Activated CD8-positive, alpha-beta T cell treated with anti-CD3 and anti-CD28 coated beads for 36 hours (primary cell): ENCODE measurements at places on chromosomes 3 and 15. TPM values are rescaled to one million over a fixed set of nuclear protein-coding genes. Genes with fewer than 3 reads are reported as not detected.

Gene CHRM5
- not detected for total RNA-seq

Gene PDE8A
- total RNA-seq, result 23.2 TPM

Gene CAMK2N2
- 0.22 TPM for total RNA-seq

Gene SQOR
- total RNA-seq, result 87.3 TPM

Gene OXSR1
- 57.9 TPM for total RNA-seq

Gene ARHGAP31
- 6.6 TPM for total RNA-seq

Gene RTP3
- total RNA-seq, result not detected

Gene GPR176
- 0.13 TPM for total RNA-seq

Gene ZMYND10
- 2.6 TPM for total RNA-seq

Gene PSTPIP1
- 113 TPM for total RNA-seq

Gene IL12A
- total RNA-seq, result not detected

Gene TRIM42
- not detected for total RNA-seq

Gene LRTM1
- not detected for total RNA-seq

Gene COL6A5
- not detected for total RNA-seq

Gene ZNF385D
- not detected for total RNA-seq

Gene CNTN6
- total RNA-seq, result not detected

Gene MRPL3
- 168 TPM for total RNA-seq

Gene FBLN2
- total RNA-seq, result 8.4 TPM

Gene AADAC
- total RNA-seq, result not detected

Gene SPESP1
- total RNA-seq, result 0.36 TPM

Gene SPRED1
- 0.77 TPM for total RNA-seq

Gene CTXN2
- not detected for total RNA-seq

Gene NGRN
- total RNA-seq, result 23.1 TPM

Gene CKMT1A
- 0.38 TPM for total RNA-seq

Gene GOLGA8M
- total RNA-seq, result 1.0 TPM

Gene SLC51A
- not detected for total RNA-seq

Gene MINDY4B
- total RNA-seq, result not detected

Gene PRICKLE2
- not detected for total RNA-seq

Gene LRRC2
- total RNA-seq, result not detected

Gene GOLGA6L1
- not detected for total RNA-seq

Gene MYZAP
- not detected for total RNA-seq

Gene SKOR1
- total RNA-seq, result 0.25 TPM

Gene DUOX2
- total RNA-seq, result 0.05 TPM

Gene SUSD5
- not detected for total RNA-seq

Gene CHDH
- 0.02 TPM for total RNA-seq

Gene ANKUB1
- total RNA-seq, result not detected

Gene POLQ
- total RNA-seq, result 22.0 TPM
